Peyer's patch (tissue), 4 donors: ENCODE measurements at places on chromosomes 1 and 21. TPM values are rescaled to one million over a fixed set of nuclear protein-coding genes. Genes with fewer than 3 reads are reported as not detected.

TNFRSF4 gene
- 2.8 TPM for total RNA-seq

TMOD4 gene
- total RNA-seq, result not detected

TMEM125 gene
- total RNA-seq, result 14.0 TPM

PDC gene
- not detected for total RNA-seq

ANGPTL3 gene
- not detected for total RNA-seq

DUSP10 gene
- 11.6 TPM for total RNA-seq

- no peak for DNase-seq
Measured at GRCh38 chr1:150162582-150162861, 12.8 kb downstream of the PLEKHO1 start.

DNA sequence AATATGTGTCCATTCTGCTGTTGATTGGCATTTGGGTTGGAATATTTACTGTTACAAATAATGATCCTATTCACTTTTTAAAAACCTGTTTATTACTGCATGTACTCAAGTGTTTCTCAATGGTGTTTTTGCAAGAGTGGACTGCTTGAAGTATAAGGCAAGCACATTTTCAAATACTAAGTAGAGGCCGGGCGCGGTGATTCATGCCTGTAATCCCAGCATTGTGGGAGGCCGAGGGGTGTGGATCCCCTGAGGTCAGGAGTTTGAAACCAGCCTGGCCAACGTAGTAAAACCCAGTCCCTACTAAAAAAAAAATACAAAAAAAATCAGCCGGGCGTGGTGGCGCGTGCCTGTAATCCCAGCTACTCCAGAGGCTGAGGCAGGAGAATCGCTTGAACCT lies 276.9 kb upstream of the ADGRL4 start:
- no peak for DNase-seq

DNA sequence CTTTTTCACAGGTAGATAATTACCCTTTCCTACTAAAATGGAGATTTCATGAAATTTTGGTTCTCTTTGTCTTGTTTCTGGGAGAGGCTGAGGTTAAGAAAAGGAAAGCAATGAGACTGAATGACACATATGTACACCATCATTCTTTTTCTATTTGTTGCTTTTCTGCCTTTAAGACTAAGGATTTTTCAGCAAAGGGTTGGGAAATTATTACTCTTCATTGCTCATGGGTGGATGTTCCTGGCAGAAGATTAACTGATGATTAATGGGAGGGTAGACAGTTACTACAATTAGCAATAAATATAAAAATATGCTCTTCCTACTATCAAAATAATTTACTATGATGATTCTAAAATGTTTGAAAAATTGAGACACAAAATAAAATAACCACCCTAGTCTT lies 316.5 kb upstream of the USP24 start:
- no peak for DNase-seq

- no peak for DNase-seq
Measured at GRCh38 chr1:4494027-4494426, 160.4 kb upstream of the AJAP1 start.

DNA sequence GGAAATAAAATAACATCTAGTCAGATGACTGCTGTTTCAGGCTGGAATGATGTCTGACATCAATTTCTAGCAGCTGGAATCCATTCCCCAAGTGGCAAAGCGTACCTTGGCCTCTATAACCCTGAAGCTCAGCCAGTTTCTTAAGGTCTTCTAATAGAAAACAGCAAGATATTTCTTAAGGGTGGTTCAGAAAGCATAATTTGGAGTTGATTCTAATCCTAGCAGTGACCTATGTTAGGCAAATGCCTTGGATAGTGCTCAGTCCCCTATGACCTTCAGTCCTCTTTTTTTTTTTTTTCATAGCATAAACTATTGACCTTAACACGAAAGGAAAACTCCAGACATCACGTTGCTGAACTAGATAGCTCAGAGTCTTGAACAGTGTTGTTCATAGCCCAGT lies 56.5 kb downstream of the LAMC2 start:
- DNase-seq, result no peak

DNA sequence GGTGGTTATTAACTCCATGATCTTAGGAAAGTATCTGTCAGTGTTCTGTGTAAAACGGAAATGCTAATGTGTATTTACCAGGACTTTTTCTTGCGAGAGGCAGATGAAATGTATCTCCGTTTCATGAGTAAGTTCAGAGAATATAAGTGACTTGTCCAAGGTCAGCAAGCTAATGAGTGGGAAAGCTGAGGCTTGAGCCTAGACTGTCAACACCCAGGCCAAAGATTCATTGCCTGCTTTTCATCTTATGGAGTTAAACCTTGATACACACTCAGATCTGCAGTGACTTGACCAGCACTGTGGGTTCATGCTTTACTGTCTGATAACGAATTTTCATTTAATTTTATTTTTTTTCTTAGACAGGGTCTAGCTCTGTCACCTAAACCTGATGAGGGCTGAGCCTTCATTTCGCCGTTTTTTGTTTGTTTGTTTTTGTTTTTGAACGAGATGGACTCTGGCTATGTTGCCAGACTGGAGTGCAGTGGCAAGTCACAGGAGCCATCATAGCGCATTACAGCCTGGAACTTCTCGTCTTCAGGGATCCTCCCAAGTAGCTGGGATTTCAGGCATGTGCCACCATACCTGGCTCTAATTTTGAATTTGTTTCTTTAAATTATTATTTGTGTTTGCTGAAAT lies 918 bp upstream of the JTB start:
- no peak for DNase-seq

GRCh38 chr1:2777424-2778219 lies 23.9 kb downstream of the TTC34 start:
- no peak for DNase-seq

DNA sequence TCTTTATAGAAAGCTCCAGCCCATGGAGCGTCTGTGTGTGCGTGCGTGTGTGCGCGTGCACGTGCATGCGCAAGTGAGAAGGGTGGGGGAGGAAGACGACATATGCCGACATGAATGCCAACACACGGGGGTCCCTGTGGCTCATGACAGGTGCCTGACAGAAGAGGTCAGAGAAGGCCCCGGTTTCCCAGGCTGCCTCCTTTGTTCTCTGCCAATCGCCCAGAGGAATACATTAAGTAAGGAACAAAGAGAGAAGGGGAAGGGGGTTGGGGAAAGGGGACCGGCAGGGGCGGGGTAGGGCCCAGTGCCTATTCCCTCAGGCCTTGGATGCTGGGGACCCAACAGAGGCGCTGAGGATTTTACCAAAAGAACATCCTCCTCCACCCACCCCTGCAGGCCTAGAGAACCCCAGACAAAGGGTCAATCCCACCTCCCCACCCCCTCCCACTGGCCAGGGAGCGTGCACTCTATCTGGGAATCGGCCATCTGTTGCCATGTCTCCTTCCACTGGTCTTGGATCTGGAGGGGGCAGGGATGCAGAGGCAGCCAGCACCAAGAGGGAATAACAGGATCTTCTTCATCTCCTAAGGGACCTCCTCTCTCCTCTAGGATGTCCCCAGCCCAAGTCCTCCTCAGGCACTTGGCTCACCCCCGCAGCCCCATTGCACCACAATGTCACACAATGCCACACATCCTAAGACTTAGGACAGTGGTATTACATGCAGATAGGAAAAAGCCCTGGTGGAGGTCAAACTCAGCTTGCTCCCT lies 39.4 kb downstream of the PIK3C2B start:
- no peak for DNase-seq

DNA sequence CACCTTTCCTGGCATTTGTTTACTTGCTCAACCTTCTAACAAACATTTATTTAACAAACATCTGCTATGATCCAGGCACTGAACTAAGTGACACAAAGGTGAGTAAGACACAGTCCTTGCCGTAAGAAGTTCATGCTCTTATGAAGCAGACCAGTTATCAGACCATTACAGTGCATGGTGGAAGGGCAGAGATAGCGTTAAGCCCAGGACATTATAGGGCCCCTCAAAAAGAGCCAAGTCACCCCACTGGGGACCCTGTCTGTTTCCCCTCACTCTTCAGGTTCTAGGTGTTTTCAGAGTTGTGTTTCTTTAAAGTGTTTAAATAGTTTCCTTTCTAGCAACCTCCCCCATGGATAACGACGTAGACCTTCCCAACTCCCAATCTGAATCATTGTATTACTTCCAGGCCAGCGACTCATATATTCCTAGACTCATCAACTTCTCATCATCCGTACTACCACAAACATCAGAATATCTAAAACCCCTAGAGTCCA lies 39.3 kb downstream of the TCP10L start:
- no peak for DNase-seq

DNA sequence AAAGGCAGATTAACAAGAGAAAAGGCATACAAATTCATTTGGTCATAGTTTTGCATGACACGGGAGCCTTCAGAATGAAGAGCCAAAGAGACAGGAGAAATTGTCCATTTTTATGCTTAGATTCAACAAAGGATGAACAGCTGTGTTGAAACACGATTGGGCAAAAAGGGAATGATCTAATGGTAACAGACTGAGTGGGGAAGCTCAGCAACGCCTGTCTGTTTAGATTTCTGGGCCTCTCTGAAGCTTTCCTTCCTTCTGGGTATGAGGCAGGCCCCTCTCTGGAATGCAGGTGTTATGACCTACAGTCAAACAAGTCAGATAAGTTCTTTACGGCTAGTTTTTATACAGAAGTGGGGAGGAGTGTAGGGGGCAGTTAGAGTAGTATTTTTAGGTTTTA lies 154.6 kb downstream of the RGS7 start:
- DNase-seq, result no peak

GRCh38 chr1:1216770-1217620 lies 3.0 kb upstream of the TNFRSF4 start:
- DNase-seq, result no peak
